Psoas muscle (tissue), 8 donors: ENCODE measurements at places on chromosomes 5 and 9. TPM values are rescaled to one million over a fixed set of nuclear protein-coding genes. Genes with fewer than 3 reads are reported as not detected.

The ZBTB34 gene
- 5.0 TPM for polyA plus RNA-seq

The NPDC1 gene
- 14.8 TPM for polyA plus RNA-seq

The GPR151 gene
- polyA plus RNA-seq, result not detected

The OTP gene
- polyA plus RNA-seq, result 0.01 TPM

The FREM1 gene
- 1.5 TPM for polyA plus RNA-seq

The SMIM15 gene
- 48.7 TPM for polyA plus RNA-seq

The DIRAS2 gene
- 0.06 TPM for polyA plus RNA-seq

The OR1J2 gene
- polyA plus RNA-seq, result not detected

The ANKRD18A gene
- not detected for polyA plus RNA-seq

The ARL10 gene
- 1.6 TPM for polyA plus RNA-seq

The PDE6A gene
- 0.09 TPM for polyA plus RNA-seq

The STPG3 gene
- 0.08 TPM for polyA plus RNA-seq

The ANKDD1B gene
- polyA plus RNA-seq, result 0.14 TPM

The GTF3C4 gene
- 12.8 TPM for polyA plus RNA-seq

The LCN12 gene
- 0.13 TPM for polyA plus RNA-seq

The PITX1 gene
- polyA plus RNA-seq, result 13.6 TPM

The SLC6A3 gene
- not detected for polyA plus RNA-seq

The TBC1D2 gene
- 2.9 TPM for polyA plus RNA-seq

The IL9 gene
- polyA plus RNA-seq, result not detected

The ENHO gene
- 0.39 TPM for polyA plus RNA-seq

The PCDHA2 gene
- polyA plus RNA-seq, result not detected

The PCDHGA8 gene
- 0.30 TPM for polyA plus RNA-seq

The ARID3C gene
- not detected for polyA plus RNA-seq

The SLC34A1 gene
- polyA plus RNA-seq, result not detected

The DENND4C gene
- 9.8 TPM for polyA plus RNA-seq

The NDUFS6 gene
- 135 TPM for polyA plus RNA-seq

The ECSCR gene
- 7.6 TPM for polyA plus RNA-seq

The PCDHGC3 gene
- polyA plus RNA-seq, result 9.0 TPM

The OGN gene
- polyA plus RNA-seq, result 1.1 TPM
